ENCODE measurements at places on chromosomes 11 and 22.

DNA sequence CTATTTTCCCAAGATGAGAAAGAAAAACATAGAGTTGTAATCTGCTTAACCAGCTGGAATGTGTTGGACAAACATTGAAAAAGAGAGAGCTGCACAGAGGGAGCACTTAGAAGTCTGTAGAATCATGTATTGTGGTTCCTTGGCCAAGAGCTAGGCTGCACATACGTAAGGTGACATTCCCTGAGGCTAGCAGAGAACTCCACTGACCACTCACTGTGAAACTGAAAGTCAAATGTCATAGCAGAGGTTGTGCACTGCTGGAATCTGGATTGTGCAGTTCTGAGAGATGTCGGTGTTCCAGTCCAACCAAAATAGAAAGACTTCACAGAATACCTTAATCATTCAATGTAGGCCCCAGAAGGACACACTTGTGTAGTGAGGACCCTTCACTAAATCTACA lies 772.8 kb upstream of the RAG2 start:
- no peak for DNase-seq

GRCh38 chr11:34667810-34668582 lies 47.1 kb downstream of the EHF start:
- no peak for DNase-seq

DNA sequence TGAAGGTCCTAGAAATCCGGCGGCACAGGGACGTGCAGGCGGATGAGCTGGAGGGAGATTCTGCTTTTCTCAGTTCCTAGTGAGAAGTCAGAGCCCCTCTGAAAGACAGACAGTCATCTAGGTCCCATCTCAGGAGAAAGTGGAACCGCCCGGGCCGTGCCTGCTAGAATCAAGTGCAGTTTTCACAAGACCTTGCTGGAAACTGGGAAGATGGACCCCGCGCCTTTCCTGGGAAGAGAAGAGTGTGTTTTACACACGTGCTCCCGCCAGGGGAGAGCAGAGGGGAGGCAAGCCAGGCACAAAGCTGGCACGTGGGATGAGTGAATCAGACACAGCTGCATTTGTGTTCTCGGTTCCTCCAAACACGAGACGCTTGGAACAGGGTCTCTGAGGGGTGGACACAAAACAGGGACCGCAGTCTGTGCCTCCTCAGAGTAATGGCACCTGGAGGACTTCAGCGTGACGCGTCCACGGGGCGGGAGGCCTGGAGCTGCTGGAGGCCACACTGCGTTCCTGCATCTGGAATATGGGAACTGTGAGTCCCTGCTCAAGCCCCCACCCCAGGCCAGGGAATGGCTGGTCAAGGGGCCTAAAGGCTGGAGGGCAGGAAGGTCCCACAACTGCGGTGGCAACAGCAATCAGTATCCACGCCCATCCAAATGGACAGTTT lies 218.3 kb downstream of the BRD1 start:
- DNase-seq = no peak

DNA sequence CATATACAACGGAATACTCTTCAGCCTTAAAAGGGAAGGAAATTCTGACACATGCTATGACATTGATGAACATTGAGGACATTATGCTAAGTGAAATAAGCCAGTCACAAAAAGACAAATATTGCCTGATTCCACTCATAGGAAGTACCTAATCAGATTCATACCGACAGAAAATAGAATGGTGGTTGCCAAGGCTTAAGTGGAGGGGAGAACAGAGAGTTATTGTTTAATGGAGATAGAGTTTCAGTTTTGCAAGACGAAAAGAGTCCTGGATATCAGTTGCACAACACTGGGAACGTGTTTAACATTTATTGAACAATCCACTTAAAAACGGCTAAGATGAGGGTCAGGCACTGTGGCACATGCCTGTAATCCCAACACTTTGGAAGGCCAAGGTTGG lies 45.6 kb upstream of the HIPK3 start:
- DNase-seq = no peak

All from AG08395 (cell line).